ENCODE measurements at places on chromosomes 4 and X.

DNA sequence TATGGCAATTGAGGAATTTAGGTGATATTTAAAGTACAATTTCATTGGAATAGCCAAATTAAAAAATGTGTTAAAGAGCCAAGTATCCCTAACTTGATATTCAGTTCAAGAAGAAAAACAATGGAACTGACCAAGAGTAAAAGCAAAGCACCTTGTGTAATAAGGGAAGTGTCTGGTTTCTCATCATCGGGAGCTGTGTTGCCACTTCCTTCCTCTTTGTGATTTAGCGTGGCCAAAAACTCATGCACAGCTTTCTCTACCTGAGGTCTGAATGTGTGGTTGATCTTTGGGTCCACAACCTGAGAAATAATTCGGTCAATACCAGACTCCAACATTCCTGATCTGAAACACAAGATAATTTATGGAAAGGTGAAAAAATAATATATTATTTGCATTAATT lies 12.4 kb downstream of the BOD1L1 start:
- DNase-seq: no peak

GRCh38 chr4:125735102-125735501 lies 420.3 kb downstream of the FAT4 start:
- DNase-seq: no peak

DNA sequence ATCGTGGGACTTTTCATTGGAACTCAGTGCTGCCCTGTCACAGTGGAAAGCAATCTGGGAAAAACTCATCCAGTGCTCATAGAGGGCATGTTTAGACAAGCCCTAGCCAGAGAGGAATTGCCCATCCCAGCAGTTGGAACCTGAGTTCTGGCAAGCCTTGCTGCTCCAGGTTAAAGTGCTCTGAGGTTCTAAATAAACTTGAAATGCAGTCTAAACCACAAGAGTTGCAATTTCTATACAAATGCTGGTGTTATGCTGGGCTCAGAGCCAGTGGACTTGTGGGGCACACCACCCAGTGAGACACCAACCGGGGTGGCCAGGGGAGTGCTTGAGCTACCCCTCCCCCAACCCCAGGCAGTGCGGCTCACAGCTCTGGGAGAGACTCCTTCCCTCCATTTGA lies 142.8 kb upstream of the PPP1R2C start:
- no peak for DNase-seq

- DNase-seq: no peak
Observed at GRCh38 chr4:168557658-168558057, 60.8 kb downstream of the PALLD start.

DNA sequence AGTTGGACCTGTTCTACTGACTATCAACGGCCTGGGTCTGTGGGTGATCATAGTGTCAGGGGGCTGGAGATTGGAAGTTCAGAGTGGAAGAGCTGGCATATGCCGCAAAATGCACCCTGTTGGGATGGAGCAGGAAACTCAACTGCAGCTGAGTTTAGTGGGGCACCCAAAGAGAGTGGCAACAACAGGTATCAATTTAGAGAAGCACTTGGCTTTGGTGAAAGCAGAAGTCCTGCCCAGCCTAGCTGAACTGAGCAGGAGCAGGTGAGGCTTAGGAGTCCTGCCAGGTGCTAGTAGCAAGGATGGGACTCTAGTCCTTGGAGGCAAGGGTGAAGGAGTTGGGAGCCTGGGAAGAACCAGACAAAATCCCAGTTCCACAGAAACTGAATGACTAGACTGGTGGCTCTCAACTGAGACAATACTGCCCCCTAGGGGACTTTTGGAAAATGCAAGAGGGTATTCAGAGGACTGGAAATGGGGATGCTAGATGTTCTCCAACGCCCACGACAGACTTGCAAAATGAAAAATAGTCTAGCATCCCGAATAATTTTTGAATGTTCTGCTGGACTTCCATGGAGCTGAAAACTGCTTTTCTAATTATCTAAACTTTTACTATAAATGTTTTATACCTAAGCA lies 49.4 kb downstream of the RTL9 start:
- peak; percentile 57 for DNase-seq

- DNase-seq: no peak
Observed at GRCh38 chr4:150495550-150495949, 86.4 kb upstream of the MAB21L2 start.

DNA sequence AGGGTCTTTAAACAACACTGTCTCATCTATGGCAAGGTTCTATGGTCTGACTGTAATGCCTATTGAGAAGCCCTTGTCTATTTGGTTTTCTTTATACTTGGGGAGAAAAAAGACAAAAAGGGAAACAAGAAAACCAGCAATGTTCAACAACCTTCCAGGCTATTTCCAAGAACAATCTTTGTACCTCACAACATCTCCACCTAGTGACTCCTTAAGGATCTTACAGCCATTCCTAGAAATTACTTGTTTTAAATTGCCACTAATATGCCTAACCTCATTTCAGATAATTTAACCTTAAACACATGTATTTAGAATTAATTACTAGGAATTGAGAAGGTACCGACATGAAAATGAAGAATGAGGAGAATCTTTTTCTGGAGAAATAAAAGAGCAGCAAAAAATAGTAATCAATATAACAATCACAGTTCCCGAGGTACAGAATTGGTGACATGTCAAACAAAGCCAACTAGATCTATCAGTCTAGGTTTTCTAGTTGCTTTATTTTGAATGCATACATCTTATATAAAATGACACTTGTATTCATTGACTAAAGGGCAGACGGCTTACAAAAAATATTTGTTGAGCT lies 1.6 kb upstream of the RBM46 start:
- no peak for DNase-seq

- no peak for DNase-seq
Observed at GRCh38 chr4:88697141-88697540, 488 bp downstream of the NAP1L5 start.

GRCh38 chr4:54152846-54153600 lies 53.1 kb downstream of the GSX2 start:
- no peak for DNase-seq

DNA sequence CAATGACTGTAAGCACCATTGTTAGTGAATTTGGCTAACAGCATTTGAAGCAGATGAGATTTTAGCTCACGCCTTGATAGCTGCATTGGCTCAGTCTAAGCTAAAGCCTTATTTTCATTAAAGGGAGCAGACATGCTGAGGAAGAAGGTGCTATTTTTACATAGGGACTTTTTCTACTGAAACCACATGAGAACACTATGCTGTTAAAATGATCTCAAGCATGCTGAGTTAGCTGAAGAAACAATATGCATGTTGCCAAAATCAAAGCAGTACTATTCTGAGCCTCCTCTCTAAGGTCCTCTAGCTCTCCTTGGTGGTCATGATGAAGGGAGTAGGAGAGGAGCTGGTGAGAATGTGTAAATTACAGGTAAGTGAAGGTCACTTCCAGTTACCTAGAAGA lies 134.4 kb upstream of the JADE1 start:
- DNase-seq: no peak

DNA sequence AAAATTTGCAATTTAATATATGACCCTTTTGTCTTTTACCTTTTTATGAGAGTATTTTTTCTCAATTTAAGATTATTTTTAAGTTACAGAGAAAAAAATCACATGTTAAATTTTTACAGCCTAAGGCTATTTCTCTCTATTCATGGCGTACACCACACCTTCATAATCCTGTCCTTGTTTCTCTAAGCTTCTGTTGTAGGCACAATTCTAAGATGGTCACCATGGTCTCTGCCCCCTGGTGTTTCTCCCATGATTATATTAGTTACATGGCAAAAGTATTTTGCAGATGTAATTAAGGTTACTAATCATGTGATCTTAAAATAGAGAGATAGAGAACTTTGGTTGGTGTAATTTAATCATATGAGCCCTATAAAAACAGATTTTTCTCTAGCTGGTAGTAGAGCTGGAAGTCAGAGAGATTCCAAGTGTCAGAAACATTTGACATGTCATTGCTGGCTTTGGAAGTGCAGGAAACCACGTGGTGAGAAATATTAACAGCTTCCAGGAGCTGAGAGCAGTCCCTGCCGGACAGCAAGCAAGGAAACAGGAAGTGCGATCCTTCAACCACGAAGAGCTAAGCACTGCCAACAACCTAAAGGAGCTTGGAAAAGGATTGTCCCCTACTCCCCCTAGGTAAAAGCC lies 89.8 kb downstream of the EIF4E start:
- no peak for DNase-seq

DNA sequence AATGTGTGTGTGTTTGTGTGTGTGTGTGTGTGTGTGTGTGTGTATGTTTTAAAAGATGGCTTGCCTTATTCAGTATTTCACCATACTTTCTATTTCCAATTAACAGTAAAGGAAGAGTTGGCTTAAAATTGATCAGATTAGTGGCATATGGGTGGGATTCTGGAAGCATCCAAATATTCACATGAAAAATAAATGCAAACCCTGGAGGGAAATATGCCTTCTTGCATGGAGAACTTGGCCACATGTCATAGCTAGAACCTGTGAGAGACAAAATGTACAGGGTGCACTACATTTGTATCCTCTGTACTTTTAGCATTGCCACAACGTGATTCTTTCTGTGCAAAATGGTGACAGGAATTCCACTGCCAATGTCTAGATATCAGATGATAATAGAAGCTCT lies 589.6 kb downstream of the ZNF674 start:
- no peak for DNase-seq

- DNase-seq: no peak
Observed at GRCh38 chrX:150870029-150870428, 28.4 kb downstream of the CD99L2 start.

DNA sequence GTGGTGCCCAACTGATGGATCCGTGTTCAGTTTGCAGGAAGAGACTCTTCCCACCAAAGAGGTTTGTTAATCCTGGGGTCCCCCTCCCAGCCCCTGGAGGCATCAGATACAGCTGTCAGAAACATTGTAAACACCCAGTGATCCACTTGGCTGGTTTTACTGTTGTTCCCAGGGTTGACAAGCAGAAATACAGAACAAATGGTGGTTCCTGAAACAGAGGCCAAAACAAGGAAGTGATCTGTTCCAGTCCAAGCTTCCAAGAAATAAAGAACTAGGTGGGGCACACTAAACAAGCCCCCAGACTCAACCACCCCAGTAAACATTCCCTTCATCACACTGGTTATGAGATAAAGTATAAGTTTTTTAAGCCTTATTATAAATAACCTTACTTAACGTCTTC lies 1.4 kb downstream of the TMLHE start:
- DNase-seq: no peak

DNA sequence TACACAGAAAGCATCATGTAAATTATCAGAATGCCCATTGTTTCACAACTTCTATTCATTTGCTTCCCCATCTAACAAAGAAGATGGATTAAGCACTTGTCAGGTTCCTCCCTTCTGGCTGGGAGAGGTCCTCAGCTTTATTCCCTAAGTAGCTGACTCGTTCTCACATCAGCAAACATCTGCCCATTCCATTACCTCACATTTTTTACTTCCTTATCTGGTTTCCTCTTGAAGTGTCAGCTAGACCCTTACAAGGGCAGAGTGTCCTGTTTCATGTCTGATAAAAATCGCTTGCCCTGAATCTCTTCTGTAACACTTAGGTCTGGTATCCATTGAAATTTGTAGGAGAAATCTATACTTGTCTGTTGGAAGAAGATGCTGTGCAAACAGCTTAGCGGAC lies 34.7 kb downstream of the TMPRSS11A start:
- DNase-seq: no peak

- DNase-seq: no peak
Observed at GRCh38 chrX:24676403-24677024, 17.2 kb upstream of the POLA1 start.

GRCh38 chr4:166839615-166840251 lies 394.6 kb downstream of the SPOCK3 start:
- no peak for DNase-seq

DNA sequence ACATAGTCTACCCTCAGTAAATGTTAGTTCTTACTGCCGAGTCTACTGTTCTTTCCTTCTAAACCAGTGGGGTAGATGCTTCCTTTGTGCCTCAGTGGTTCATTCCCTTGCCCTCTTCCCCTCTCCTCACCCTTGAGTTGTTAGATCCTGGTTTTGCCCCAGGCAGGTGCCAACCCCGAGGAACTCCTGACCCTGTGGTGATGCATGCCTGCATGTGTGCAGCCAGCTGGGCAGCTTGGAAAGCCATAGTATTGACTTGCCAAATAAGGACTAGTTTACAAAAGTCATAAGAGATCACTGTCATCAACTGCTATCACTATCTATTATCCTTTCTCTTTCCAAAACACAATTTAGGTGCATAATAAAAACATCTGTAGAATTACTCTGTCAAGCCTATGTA lies 50.9 kb downstream of the REPS2 start:
- DNase-seq: no peak

GRCh38 chrX:128460835-128461234 lies 408.6 kb upstream of the ACTRT1 start:
- DNase-seq: no peak

DNA sequence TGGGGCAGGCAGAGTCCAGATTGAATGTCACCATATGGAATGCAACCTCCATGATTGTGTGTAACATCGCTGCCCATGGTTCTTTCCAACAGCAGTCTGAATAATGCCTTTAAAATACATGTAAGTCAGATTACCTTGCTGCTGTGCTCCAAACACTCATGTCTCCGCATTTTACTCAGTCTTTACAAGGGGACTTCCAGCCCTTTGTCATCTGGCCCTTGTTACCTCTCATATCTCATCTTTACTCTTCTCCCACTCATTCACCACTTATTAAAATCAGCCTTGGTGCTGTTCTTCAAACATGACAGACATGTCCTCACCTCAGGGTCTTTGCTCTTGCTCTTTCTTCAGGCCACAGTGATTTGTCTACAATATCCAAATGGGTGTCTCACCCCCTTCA lies 200.4 kb upstream of the GYPA start:
- DNase-seq: no peak

DNA sequence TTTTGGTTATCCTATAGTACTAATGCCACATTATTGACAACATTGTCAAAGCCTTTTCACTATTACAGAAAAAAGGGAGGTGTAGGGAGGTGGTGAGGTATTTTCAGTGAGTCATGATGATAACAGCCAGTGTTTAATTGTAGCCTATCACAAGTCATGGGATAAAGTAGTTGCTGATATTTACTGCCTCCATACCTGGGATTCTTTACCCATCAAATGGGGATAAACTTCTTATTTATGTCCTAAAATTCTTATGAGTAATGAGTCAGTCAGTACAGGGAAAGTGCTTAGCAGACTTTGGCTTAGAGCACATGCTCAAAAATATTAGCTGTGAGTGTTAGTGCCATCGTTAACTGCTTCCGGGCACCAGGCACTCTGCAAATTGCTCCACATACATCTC lies 25.7 kb downstream of the ADGRG2 start:
- DNase-seq: no peak

- DNase-seq: no peak
Observed at GRCh38 chrX:41824551-41824950, 98.8 kb downstream of the CASK start.

GRCh38 chr4:25100021-25100555 lies 60.2 kb downstream of the SEPSECS start:
- no peak for DNase-seq

Measured in effector CD4-positive, alpha-beta T cell (primary cell).